Sigmoid colon (tissue), 7 donors: ENCODE measurements at places on chromosomes 4 and X. TPM values are rescaled to one million over a fixed set of nuclear protein-coding genes. Genes with fewer than 3 reads are reported as not detected.

Gene GABRG1
- total RNA-seq: not detected

- H3K27me3 ChIP-seq: no peaks in the 10 kb centered on the region
- peak within 1 kb of the TSS; percentile 57 for H3K4me3 ChIP-seq
- peak; percentile 62 for DNase-seq
- no peaks in the 10 kb centered on the region for H3K36me3 ChIP-seq
Measured at GRCh38 chr4:108762559-108763225, at the start of gene ETNPPL. TSS of gene ETNPPL (minus strand) at chr4:108763053. CDS start at chr4:108762898, 155 bp downstream.

DNA sequence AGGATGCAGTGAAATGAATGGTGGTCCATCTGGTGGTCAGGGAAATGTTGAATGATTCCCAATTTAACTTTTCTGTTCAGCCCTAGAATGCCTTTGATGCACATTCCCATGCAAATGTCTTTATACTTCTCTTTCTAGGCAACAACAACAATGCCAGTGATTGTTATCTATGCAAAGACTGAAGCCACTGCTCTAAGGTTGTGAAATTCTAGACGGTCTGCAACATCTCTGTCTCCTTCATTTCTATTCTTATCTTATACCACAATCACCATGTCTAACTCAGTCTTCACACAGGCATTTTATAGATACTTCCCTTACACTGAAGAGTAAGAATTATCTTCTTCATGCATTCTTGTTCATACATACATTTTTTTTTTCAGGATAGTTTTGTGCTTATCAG, 84.5 kb downstream of the HPGD start:
- no peaks in the 10 kb centered on the region for H3K36me3 ChIP-seq
- H3K27me3 ChIP-seq: no peaks in the 10 kb centered on the region
- peaks cover 10% of the 10 kb centered on the region for H3K4me1 ChIP-seq
- DNase-seq: no peak

DNA sequence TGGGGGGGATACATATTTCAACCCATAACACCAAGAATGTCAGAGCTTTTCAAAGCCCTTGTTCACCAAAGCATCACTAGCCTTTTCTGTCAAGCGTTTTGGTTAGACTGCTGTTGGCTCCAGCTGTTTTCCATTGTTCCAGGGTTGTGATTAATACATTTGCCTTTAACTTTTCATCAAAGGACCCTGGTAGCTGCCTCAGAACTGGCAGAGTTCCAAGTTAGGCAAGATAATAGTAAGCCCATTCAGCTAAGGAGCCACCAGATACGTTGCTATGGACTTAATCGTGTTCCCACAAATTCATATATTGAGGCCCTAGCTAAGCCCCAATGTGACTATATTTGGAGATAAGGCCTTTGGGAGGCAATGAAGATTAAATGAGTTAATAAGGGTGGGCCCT, 37.1 kb downstream of the ENOPH1 start:
- H3K4me3 ChIP-seq: no peak overlapping the region
- H3K27me3 ChIP-seq: no peaks in the 10 kb centered on the region
- no peaks in the 10 kb centered on the region for H3K36me3 ChIP-seq

DNA sequence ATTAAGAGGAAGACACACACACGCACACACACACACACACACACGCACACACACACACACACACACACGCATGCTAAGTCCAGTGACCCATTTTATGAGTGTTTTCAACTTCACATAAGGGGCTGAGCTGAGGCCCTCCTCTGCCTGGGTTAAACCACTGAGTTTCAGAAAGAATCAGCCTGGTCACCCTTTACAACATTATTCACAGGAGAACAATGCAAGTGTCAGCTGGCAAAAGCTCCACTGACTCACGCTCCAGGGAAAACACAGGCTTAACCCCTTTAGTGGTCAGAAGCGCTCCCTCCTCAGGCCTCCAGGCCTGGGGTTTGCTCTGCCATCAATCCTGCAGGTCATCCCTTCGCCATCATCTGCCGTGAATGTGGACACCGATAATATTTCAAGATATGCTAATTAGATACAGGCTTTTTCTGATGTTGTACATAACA, 46.9 kb downstream of the ACOX3 start:
- H3K36me3 ChIP-seq: peaks cover 12% of the 10 kb centered on the region
- no peaks in the 10 kb centered on the region for H3K4me1 ChIP-seq
- peak overlapping the region; percentile 75 for H3K27ac ChIP-seq
- H3K27me3 ChIP-seq: no peaks in the 10 kb centered on the region
- H3K4me3 ChIP-seq: no peak overlapping the region
- peak; percentile 91 for DNase-seq

GRCh38 chr4:53021754-53022512, 159.8 kb downstream of the RASL11B start:
- peak overlapping the region; percentile 18 for H3K27ac ChIP-seq
- H3K36me3 ChIP-seq: no peaks in the 10 kb centered on the region
- H3K4me3 ChIP-seq: no peak overlapping the region
- DNase-seq: no peak
